Activated T-helper 1 cell treated with anti-CD3 and anti-CD28 coated beads, Interleukin-2, amount 50 U/mL, for 16 hours (primary cell): ENCODE measurements at places on chromosomes 3 and 15.

- DNase-seq: no peak
Measured at GRCh38 chr3:172647080-172647479, 63.8 kb downstream of the NCEH1 start.

DNA sequence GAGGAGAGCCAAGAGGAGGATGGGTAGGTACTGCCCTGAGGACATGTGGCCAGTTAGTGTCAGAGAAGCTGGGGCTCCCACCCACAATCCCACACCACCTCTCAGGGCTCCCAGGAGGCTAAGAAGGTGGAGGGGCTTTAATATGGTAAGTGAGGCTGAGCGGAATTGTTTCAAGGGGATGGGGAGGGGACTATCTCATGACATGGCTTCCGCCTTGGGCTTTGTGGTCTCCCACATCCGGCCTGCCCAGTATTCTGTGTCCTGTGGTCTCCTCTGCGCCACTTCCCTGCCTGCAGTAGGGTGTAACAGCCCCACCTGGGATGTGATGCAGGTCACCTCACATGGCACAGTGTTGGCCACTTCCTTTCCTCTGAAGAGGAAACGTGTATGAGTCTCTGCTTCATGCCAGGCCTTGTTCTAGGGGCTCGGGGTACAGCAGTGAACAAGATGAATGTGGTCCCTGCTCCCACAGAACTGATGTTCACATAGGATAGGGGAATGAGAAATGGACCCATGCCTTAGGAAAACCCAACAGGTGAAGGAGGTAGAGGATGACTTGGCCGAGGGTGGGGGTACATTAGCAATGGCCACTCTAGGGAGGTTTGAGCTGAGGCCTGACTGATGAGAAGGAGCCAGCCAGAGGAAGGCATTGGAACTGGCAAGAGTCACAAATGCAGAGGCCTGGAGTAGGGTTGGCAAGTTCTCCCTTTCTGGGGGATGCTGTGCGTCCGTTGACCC lies 3.2 kb downstream of the NEIL1 start:
- peak; percentile 47 for DNase-seq

- no peak for DNase-seq
Measured at GRCh38 chr15:92715758-92716157, 60.2 kb upstream of the FAM174B start.

DNA sequence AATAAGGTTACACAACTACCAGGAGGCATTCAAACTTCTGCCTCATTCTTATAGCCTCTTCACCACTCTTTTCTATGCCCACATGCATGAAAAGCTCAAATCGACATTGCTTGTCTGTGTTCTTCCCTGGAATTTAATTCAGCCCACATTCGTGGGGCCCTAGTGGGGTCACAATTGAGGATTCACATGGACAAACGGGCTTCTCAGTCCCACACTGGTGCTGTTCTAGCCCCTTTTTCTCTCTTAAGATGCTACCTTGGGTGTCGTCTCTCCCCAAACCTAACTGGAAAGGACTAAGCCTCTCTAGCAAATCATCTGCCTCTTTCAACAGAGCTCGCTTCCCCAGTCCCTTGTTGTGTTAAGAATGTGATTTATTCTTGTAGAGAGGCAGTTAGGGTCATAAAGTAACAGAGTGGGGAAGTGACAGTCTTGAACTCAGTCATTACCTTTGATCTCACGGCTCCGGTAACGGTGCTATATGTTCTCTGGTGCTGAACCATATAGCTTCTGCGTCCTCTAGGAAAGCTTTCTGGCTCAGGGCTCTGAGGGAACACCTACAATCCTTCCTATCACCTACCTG lies 4.9 kb downstream of the LPP start:
- DNase-seq: no peak

DNA sequence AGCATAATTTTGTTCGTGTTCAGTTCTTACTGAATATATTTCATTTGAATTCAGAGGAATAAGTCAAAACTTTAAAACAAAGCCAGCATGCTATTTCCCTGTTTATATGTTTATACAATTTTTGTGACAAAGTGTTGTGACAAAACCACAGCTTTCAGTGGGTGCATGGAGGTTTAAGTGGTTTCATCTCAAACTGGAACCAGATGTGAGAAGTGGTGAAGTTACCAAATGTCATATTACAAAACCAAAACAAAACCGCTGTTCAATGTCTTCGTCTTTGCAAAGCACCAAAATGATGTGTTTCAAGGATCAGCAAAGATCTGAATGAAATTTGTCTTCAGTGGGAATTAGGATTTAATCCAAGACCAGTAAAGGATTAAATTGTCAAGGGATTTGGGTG lies 59.3 kb upstream of the OSTN start:
- DNase-seq: no peak

DNA sequence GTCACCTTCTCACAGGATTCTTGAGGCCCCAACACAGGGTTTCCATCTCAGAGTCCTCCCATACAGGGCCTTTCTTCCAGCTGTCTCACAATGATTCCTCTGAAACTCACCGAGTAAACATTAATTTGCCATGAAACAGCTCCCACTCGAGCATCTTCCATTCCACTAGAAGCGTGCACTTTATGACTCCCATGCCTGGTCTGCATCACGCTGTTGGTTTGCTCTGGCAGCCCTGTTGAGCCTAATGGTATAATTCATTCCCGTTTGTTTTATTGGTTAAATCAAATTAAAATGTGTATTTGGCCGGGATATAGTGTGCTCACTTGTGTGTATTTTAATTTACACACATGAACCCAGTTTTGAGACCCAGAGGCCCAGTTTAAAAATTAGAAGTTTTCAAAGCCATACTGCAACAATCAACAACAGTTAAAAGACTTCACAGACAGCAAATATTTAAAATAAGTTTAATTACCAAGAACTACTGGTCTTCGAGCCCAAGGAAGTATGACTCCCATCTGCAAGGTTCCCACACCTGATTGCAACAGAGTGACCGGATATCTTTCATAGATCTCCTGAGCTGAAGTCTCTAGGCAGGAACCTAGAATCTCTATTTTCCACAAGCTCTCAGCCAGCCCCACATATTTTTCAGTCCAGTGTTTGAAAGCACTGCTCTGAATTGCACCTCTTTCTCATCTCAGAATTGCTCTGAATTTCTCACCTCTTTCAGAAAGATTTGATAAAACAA lies 42.3 kb upstream of the GYG1 start:
- no peak for DNase-seq

GRCh38 chr15:74283368-74283767 lies 47.2 kb downstream of the CCDC33 start:
- no peak for DNase-seq

DNA sequence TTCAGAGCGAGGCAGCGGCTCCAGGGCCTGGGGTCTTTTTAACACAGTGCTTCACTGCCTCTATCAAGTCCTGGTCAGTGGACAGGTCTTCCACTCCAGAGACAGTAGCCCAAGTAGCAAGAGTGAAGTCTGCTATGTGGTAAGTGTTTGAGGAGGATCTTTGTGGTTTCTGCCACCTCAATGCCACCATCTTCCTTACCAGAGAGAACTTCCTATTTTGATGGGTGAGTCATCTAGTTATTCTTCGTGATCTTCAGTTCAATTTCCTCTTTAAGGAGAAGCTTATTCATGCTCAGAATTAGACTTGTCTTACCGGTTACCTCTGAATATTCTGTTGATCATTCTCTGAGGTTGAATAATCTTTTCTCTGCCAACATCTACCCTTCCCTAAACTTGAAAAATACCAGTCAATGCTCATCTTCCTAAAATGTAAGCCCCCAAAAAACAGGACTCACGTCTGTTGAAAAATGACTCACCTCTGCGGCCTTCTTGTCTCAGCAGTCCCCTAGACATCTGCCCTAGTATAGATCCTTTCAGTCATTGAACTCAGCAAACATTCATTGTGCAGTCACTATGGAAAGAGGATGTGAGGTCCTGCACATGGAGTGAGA lies 32.2 kb upstream of the BCL6 start:
- DNase-seq: no peak

GRCh38 chr3:194225988-194226663 lies 90.2 kb downstream of the HES1 start:
- DNase-seq: no peak

- no peak for DNase-seq
Measured at GRCh38 chr3:171257251-171258203, 202.7 kb downstream of the TNIK start.

GRCh38 chr3:112557976-112558375 lies 3.8 kb downstream of the ATG3 start:
- no peak for DNase-seq

- DNase-seq: no peak
Measured at GRCh38 chr15:87710406-87710805, 546.1 kb downstream of the NTRK3 start.

DNA sequence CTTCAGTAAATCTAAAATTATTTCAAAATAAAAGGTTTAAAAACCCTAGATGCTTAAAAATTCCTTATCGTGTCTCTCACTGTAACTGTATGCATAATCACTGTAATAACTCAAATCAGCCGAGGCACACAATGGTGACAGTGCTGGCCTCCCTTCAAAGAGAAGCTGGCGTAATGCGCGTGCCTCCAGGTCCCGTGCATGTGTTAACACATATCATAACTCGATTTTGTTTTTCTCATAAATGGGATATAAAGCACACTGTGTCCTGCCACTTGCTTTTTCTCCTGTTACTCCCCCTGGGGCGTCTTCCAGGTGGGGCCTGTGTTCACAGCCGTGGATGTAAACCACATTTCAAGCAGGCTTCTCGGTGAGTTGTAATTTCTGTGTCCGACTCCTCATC lies 56.0 kb downstream of the TPRA1 start:
- DNase-seq: no peak

GRCh38 chr15:101004500-101004899 lies 85.3 kb downstream of the LRRK1 start:
- no peak for DNase-seq

- no peak for DNase-seq
Measured at GRCh38 chr3:120442975-120443517, 7.7 kb downstream of the FSTL1 start.

DNA sequence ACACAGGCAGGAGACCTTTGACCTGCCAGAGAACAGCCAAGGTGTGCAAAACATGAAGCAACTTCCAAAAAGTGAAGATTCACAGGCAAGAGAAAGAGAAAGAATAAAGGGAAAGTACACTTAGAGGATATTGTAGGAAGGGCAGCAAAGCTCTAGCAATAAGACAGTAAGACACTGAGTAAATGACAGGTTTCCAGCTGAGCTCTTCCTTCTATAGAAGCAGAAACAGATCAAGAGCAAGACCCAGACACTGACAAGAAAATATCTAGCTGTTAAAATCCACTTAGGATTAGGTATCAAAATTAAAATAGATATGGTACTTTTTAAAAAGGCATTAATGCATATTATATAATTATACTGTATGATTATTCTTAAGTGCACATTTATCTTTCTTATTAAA lies 333.4 kb downstream of the RAP2B start:
- DNase-seq: no peak

DNA sequence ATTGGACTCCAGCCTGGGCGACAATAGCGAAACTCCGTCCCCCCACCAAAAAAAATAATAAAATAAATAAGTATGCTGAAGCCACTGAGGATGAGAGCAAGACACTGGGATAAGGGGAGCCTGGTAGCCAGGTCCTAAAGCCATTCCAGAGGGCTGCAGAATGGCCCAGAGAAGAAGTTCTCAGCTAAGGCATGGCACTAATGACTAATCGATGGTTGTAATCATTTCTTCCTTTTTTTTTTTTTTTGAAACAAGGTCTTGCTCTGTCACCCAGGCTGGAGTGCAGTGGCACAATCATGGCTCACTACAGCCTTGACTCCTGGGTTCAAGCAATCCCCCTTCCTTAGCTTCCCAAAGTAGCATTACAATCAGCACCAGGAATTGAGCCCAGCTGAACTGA lies 25.6 kb upstream of the ZNF774 start:
- no peak for DNase-seq

DNA sequence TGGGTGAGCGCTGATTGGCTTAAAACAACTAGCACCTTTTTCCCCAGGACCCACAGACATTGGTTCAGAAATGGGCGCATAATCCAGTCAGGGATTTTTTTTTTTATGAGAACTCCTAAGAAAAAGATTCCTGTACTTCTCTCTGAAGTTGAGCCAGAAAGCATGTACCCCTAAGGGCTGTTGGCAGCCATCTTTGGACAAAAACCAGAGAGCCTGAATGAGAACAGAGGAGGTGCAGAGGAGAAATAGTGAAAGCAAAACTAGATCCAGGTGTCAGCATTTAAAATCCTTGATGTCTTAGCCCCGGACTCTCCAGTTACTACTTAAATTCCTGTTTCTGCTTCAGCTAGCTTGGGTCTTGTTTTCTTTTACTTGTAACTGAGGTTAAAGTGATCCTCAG lies 1.9 kb upstream of the SLC27A2 start:
- DNase-seq: no peak

DNA sequence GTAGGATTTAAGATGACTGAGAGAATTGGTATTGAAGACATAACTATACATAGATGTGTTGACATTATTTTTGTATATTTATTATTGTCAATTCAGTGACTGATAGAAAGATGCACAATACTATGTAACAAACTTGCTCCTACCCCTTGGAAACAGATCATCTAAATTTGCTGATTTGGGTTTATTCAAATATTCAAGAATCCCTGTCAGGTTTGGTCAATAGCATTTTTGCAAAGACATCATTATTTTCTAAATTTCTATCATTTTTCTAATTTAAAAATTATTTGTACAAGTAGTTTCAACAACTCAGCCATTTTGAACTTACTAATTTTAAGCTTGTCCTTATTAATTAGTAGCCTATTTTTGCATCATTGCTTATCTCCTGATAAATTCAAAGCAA lies 1463.4 kb downstream of the SI start:
- no peak for DNase-seq

DNA sequence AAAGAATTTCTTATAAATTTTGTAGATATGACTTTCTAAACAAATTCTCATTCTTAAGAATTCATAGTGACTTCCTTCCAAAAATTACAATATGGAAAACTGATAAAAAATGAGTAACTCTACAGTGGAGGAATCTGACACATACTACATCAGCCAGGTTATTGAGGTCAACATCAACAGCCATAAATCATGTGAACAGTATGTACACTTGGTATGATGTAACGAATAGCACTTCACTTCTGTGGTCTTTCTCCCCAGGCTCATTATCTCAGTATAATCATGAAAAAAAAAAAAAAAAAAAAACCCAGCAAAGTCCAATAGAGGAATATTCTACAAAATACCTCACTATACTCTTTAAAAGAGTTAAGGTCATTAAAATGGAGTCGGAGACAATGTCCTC lies 111.2 kb upstream of the SUCLG2 start:
- no peak for DNase-seq

GRCh38 chr3:111595232-111595631 lies at the start of gene ZBED2:
ZBED2 (minus strand) TSS chr3:111595346; CDS start chr3:111594201, 1,145 bp downstream.
- no peak for DNase-seq

DNA sequence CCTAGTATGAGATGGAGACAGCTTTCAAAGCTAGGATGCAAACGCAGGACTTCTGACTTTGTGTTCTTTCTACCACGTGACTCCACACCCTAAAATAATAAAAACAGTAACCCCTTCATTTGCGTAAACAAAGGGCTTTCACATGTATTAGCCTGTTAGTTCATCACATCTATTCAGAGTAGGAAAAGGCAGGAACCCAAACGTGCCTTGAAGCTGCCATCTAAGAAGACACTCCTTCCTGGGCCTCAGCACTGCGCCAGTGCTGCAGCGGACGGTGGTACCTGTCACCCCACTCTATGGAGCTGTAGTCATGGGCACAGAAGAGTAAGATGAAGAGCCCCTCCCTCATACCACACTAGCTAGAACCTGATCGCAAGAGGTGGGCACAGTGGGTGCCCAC lies 34.3 kb downstream of the PLD1 start:
- no peak for DNase-seq
